ENCODE measurements at places on chromosomes 3 and 15.

- peaks cover 55% of the 10 kb centered on the region for H3K27me3 ChIP-seq
- no peak within 1 kb of the TSS for H3K4me3 ChIP-seq
- no peaks in the 10 kb centered on the region for H3K36me3 ChIP-seq
- DNase-seq: no peak
- no peak within 1 kb of the TSS for H3K27ac ChIP-seq
Measured at GRCh38 chr15:73368301-73369136, at the start of gene HCN4. HCN4 (minus strand) TSS chr15:73368958; CDS start chr15:73368270, 688 bp downstream.

DNA sequence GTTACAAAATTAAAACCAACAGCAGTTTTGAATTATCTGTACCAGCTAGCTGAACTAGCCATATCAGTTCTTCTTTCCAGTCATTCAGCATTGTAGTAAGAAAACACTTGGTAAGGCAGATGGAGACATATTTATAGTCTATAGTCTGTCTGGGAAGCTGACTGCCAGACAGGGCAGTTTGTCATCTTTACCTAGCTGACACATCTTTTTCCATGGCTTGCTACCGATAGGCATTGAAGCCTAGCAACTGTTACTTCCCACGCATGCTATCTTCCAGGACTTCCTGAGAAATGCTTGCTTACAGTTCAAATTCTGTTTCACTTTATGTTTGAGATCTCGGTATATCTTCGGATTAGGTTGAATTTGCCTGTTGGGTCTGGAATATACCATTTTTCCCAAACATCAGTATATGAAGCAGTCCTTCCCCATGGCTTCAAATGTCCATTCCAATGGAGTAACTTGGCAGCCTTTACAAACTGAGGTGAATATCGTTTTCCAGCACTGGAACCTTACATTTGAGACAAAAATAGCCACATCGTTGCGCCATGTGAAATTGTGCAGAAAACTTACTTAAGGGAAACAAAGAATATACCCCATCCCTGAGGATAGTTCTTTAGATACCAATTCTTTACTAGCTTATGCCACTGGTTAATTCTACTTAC, 8.8 kb downstream of the GNL3 start:
- peaks cover 19% of the 10 kb centered on the region for H3K4me1 ChIP-seq
- H3K27ac ChIP-seq: no peak overlapping the region
- H3K4me3 ChIP-seq: no peak overlapping the region
- H3K36me3 ChIP-seq: peaks cover 69% of the 10 kb centered on the region

DNA sequence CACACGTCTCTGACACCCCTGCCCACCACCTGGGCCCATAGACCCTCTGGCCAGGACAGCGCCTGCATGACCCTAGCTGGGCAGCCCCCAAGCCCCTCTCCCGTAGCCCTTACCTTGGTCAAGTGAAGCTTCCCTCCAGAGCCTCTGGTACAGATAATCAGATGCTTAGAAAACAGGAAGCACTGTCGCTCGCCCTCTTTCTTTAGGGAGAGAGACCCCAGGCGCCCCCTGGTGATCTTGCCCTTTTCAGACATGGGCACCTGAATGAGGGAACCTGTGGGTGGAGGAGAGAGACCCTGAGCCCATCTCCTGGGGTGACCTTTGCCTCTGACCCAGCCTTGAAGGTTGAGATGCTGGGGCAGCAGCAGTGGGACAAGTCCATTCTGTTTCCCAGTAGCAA, 65.4 kb downstream of the RASGRF1 start:
- H3K27me3 ChIP-seq: no peaks in the 10 kb centered on the region
- DNase-seq: peak; percentile 20
- no peaks in the 10 kb centered on the region for H3K36me3 ChIP-seq
- no peaks in the 10 kb centered on the region for H3K4me1 ChIP-seq

DNA sequence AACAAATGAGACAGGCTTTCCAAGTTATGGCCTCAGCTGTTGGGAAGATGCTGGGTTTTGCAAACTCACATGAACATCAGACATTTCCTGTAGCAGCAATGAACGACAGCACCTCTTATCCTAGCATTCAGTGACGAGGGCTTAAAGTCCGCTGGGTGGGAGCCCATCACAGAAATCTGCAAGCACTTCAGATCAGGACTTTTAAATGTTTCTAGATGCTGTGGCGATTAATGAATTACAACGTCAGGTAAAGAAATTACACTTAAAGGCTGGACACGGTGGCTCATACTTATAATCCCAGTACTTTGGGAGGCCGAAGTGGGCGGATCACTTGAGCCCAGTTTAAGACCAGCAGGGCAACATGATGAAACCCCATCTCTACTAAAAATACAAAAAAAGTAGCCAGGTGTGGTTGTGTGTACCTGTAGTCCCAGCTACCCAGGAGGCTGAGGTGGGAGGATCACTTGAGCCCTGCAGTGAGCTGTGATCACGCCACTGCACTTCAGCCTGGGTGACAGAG, 3.9 kb downstream of the AEN start:
- H3K4me1 ChIP-seq: peaks cover 82% of the 10 kb centered on the region
- H3K27ac ChIP-seq: peak overlapping the region; percentile 93
- peak overlapping the region; percentile 91 for H3K4me3 ChIP-seq
- H3K27me3 ChIP-seq: no peaks in the 10 kb centered on the region

DNA sequence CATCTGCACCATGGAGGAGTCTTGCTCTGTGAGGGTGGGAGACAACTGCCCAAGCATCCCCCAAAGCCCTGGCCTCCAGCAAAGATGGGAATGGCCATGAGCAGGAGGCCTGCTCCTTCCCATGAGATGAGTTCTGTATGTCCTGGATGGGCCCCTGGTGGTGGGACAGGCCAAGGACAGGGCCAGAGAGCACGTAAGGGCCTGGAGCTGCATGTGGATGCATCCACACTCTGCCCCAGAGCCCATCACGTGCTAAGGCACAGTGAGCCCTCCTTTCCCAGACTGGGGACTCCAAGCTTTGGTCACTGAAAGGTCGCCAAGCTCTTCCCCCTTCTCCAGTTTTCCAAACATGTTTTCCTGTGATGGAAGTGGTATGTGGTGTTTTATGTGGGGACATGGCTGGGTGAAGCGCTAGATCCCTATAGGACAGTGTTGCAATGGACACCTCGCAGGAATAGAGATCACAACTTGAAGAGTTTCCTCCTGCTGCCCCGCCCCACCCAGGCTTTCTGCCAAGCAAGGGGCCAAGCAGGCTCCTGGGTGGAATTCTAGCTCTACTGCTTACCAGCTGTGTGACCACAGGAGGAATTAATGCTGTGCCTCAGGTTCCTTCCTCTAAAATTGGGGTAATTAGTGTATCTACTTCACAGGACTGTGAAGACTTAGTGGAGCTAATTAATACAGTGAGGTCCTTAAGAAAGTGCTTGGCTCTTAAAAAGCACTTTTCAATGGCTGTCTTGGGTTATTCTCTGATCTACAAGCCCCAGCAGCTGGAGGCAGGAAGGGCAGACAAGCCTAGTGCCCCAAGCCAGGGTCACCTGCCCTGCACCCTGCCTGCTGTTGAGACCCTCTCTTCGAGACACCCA, 106.4 kb upstream of the RPL32 start:
- DNase-seq: no peak
- H3K4me3 ChIP-seq: no peak overlapping the region
- H3K36me3 ChIP-seq: no peaks in the 10 kb centered on the region
- H3K27me3 ChIP-seq: no peaks in the 10 kb centered on the region

DNA sequence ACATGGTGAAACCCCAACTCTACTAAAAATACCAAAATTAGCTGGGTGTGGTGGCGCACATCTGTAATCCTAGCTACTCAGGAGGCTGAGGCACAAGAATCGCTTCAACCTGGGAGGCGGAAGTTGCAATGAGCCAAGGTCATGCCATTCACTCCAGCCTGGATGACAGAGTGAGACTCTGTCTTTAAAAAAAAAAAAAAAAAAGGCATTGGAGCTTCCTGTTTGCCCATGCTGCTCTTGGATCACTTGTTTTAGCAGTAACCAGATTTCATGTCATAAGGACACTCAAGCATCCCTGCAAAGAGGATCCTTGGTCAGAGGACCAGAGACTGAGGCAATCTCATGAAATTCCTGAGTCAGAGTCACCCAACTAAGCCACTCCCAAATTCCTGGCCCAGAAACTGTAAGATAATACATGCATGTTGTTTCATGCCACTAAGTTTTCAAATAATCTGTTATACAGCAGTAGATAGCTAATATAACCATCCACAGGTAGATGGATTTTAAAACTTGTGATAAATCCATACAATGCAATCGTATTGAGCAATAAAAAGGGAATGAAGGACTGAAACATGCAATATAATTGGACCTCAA, 82.0 kb upstream of the XXYLT1 start:
- no peaks in the 10 kb centered on the region for H3K27me3 ChIP-seq
- no peak overlapping the region for H3K27ac ChIP-seq
- DNase-seq: no peak
- no peak overlapping the region for H3K4me3 ChIP-seq
